ENCODE measurements at places on chromosomes 16 and 17. TPM values are rescaled to one million over a fixed set of nuclear protein-coding genes. Genes with fewer than 3 reads are reported as not detected.

The TMEM106A gene
- total RNA-seq: 7.0 TPM

- DNase-seq: no peak
Measured at GRCh38 chr16:29719063-29719462, 26.7 kb downstream of the C16orf54 start.

DNA sequence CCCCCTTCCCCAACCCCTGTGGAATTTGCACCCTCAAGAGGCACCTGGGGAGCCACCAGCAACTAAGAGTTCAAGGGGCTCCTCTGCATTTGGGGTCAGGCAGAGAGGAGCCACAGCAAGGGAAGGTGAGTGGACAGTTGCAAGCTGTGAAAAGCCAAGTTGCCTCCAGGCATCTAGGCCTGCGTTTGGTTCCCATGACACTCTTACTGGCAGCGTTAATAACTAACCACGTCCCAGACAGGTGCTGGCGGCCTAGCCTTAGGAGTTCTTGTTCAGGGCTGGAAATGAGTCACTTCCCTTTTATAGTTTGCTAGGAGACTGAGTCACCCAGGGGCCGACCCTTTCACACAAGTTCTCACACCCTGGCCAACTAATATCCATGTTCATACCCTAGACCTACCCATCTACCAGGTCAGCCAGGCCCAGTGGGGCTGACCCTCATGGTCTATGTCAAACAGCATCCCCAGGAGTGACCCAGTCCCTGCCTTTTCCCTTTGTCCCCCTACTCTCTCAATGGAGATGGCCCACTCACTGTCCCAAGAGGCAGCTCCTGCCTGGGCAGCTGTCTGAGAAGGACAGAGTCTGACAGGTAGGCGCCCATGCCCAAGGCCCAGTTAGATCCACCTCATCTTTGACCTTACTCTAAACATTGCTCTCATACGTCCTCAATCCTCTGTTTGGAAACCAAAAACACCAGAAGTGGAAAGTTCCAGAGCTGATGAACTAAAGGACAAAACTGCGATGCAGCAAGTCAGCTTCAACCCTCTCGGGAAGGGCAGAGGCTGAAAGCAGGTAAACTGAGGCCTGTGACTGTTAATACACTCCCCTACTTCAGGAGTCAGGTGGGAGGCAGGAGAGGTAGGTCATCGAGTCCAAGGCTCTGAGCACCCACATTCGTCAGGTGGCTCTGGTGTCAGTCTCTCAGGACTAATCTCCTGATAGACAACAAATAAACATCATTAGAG lies 300.6 kb downstream of the SOX9 start:
- no peak for DNase-seq

- no peak for DNase-seq
Measured at GRCh38 chr16:6689643-6690042, 643.0 kb upstream of the RBFOX1 start.

The GAST gene
- total RNA-seq: not detected

Data from right cardiac atrium (tissue), 5 donors.